H1 (cell line): ENCODE measurements at places on chromosomes 3 and 15.

GRCh38 chr15:100464888-100465287, 63.9 kb downstream of the CERS3 start:
- no peak for DNase-seq

- DNase-seq = peak; percentile 87
These were observed 957 bp downstream of the ADCY5 start for GRCh38 chr3:123447749-123448517.

DNA sequence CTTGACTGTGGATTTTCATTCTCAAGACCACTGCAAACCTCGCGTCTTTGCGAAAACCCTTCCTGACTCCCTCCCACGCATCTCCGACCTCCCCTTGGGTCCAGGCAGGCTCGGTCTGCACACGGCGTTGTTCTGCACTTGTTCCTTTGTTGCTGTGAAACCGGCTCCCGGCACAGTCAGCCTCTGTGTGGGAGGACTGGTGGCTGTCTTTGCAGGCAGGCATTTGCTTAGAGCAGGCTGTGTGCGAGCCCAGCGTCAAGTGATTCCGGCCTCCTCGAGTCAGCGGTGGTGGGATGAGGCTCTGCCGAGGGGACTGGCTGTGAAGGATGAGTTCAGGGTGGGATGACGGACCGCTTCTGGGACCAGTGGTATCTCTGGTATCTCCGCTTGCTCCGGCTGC, 102.6 kb upstream of the ROPN1 start:
- DNase-seq = no peak

GRCh38 chr3:53083949-53084309, 38.1 kb upstream of the SFMBT1 start:
- DNase-seq = no peak

DNA sequence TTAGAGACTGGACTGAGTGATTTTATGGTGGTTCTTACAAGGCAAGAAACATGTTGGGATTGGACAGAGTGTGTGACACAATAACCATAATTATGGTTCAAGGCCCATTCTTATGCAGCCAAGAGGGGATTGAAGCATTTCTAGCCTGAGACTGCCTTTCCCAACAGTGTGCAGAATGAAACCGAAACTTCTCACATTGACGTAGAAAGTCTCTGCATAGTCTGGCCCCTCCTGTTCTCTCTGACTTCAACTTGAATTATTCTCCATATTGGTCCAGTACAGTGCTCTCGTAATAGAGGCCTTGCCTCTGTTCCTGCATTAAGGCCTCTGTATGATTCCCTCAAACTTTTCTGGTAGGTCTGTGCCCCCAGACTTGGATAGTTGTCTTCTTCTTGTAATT, 138.3 kb downstream of the DIPK2A start:
- no peak for DNase-seq

- no peak for DNase-seq
These were observed 81.3 kb upstream of the RNF7 start for GRCh38 chr3:141656771-141657170.
